ENCODE measurements at places on chromosomes 1 and 21. TPM values are rescaled to one million over a fixed set of nuclear protein-coding genes. Genes with fewer than 3 reads are reported as not detected.
A peak's percentile ranks its signal among the peaks of the same experiment; 100 is the strongest.

DNASE2B gene
- not detected for total RNA-seq

DNA sequence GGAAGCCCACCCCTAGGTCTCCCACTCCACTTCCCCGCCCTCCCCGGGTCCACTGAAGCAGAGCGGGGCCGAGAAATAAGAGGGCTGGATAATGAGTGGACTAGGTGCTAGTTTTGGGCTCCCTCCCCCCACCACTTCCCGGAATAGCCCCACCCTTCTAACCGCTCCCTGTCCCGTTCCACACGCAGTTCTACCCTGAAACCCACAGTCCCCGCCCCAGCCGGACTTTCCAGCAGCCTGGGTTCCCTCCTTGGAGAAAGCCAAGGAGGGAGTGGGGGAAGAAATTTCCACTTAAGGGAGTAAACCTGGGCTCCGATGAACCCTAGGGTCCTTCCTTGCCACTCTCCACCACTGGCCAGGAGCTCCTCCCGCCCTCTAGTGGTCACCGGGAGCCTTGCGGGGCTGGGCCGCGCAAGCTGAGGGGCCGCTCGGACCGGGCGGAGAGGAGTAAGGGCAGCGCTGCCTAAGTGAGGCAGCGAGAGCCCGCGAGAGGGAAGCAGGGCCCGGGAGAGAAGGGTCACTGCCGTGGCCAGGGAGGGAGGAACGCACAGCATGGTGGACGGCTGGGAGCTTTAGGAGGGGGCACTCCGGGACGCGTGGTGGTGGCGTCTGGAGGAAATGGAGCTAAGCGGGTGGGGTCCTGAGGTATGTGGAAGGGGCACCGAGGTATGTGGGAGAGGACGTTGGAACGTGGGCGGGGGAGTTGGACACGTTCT lies 14.3 kb downstream of the THBS3 start:
- H3K4me3 ChIP-seq, result peak overlapping the region; percentile 76
- no peaks in the 10 kb centered on the region for H3K27me3 ChIP-seq
- H3K27ac ChIP-seq, result peak overlapping the region; percentile 98
- H3K4me1 ChIP-seq, result peaks cover 40% of the 10 kb centered on the region
- peak; percentile 81 for DNase-seq
- H3K36me3 ChIP-seq, result peaks cover 17% of the 10 kb centered on the region

SLC5A3 gene
- total RNA-seq, result 26.0 TPM

DNA sequence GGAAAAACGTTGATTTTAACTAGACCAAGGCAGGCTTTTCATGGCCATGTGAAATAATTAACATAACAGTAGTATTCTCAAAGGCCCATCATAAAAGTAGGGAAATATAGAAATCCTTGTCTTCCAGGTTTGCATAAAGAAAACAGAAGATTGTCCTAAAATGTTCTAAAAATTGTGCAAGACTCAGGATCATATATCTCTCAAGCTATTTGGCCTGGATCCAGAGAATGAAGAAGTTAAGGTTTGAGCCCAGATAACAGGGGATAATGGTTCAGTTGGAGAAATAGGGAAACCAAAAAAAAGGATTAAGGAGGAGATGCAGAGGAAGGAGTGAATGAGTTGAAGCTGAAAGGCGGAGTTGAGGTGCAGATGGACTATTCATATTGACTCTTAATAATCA lies 555.5 kb upstream of the NR5A2 start:
- no peak overlapping the region for H3K27ac ChIP-seq
- no peaks in the 10 kb centered on the region for H3K4me1 ChIP-seq
- H3K36me3 ChIP-seq, result no peaks in the 10 kb centered on the region
- no peak overlapping the region for H3K4me3 ChIP-seq
- no peak for DNase-seq
- H3K27me3 ChIP-seq, result peaks cover 7% of the 10 kb centered on the region

PTPN7 gene
- total RNA-seq, result 231 TPM

PIGC gene
- total RNA-seq, result 24.5 TPM

DNA sequence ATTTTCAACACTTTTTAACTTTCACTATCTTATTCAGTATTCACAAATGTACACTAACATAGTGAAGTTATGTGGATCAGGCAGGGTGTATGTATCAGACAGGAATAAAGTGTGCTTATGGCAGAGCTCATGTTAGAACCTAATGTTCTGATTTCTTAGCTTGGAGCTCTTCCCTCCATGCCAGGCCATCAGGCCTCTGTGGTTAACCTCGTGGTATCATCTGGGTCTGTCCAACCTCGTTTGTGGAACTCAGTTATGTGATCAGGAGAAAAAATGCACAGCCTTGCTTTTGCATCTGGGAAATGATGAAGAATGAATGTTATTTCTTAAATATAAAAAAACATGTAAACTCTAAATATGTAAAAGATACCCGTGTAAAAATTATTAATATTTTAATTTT lies 86.9 kb downstream of the MPZL1 start:
- H3K4me1 ChIP-seq, result peaks cover 18% of the 10 kb centered on the region
- DNase-seq, result no peak
- no peak overlapping the region for H3K4me3 ChIP-seq
- peaks cover 21% of the 10 kb centered on the region for H3K27me3 ChIP-seq

Data from activated CD4-positive, alpha-beta memory T cell treated with anti-CD3 and anti-CD28 coated beads, Interleukin-2, amount 10 ng/mL, durations not matched to agents 7 days and 5 days (primary cell).